Astrocyte (in vitro differentiated cells and primary cell): ENCODE measurements at places on chromosomes 1 and 21.

GRCh38 chr21:46559291-46559983 lies 45.4 kb downstream of the S100B start:
- no peak for DNase-seq

GRCh38 chr1:183646776-183647175 lies 6.3 kb downstream of the APOBEC4 start:
- DNase-seq = no peak

DNA sequence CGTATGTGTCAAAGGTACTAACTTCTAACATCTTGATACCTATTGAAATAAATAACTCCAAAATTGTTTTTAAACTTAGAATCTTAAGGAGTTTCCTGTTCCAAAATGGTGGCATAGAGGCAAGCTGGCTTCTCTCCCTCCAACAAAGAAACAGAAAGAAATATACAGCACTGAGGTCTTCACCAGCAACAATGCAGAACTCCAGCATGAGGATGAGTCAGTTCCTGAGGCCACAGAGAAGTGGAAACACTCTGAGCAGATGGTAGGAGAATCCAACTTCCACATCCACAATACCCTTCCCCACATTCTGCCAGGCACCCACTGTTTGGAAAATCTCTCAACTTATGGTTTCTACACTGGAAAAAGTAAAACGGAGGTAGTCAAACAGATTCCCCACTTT lies 12.2 kb upstream of the PPIH start:
- DNase-seq = no peak

DNA sequence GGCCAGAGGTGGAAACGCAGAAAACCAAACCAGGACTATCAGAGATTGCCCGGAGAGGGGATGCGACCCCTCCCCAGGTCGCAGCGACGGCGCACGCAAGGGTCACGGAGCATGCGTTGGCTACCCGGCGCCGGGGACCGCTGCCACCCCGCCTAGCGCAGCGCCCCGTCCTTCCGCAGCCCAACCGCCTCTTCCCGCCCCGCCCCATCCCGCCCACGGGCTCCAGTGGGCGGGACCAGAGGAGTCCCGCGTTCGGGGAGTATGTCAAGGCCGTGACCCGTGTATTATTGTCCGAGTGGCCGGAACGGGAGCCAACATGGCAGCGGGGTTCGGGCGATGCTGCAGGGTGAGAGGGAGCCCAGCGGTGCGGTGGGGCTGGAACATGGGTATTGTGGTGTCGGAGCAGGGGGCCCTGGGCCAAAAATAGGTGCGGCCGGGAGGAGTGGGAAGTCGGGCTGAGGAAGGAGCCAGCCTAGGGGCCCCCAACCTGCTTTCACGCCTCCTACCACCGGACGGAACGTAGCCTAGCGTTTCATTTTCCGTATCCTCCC lies at the start of gene ACADM:
Gene ACADM, plus strand, starts transcription at position 238 of the 551 bp plus-strand sequence. Its CDS starts 79 bp downstream, at position 317.
- DNase-seq = peak; percentile 61

DNA sequence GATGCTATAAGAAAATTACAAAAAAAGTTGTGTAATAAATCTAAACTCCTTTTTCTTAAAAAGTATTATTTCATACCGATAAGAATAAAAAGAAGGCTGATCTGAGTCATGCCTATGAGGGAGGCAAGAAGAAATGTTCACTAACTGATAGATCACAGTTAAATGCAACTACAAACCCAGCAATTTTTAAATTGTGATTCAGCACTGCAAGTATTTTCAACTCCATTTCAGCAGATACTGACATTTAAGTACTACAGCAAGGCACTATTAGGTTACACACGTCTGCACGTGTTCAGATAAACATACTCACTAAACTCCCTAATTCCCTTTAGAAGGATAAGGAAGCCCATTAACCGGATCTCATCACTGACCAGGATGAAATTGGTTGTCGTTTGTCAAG lies 213.3 kb upstream of the ZRANB2 start:
- no peak for DNase-seq
